ENCODE measurements at places on chromosomes 13 and 19.

DNA sequence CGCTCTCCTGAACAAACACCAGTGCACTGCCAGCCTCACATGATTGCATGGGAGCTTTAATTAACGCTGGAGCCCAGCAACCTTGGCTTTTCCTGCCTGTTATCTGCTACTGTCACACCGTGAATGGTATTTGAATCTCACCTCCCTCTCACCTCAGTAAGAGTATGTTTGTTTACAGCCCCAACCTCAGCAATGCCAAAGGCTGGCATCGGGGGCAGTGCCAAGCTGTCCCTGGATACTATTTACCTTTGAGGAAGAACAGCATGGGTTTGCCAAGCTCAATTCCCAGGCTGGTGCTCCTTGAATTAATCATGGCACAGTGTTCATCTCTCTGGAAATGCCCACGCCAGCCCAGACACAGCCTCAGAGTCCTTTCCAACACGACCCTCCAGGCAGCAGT is 57.2 kb upstream of the SERPINE3 start:
- DNase-seq = no peak

GRCh38 chr13:97191615-97192014 is 30.5 kb upstream of the MBNL2 start:
- DNase-seq = no peak

DNA sequence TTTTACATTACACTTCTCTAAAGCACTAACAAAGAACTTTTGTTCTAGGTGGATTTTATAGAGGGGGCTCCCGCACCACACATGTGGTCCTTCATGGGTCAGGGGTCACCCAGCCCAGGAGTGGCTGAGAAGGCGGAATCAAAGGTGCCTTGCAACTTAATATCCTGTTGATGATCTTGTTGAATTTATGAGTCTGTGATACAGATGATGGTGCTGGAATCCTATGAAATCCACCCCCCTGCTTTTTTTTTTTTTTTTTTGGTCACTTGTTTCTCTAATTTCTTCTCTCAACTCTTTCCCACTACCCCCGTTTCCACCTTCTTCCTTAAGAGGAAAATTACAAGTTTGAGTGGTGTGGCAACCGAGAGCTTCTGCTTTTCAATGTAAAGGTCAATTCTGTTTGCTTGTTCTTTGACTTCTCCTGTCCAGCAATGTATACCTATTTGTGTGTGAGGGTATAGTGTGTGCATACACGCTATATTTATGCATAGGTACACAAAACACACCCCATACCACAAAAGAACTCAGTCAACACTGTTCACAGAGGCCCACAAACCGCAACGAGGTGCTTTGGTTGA is 4.2 kb upstream of the ZIC2 start:
- DNase-seq = no peak

DNA sequence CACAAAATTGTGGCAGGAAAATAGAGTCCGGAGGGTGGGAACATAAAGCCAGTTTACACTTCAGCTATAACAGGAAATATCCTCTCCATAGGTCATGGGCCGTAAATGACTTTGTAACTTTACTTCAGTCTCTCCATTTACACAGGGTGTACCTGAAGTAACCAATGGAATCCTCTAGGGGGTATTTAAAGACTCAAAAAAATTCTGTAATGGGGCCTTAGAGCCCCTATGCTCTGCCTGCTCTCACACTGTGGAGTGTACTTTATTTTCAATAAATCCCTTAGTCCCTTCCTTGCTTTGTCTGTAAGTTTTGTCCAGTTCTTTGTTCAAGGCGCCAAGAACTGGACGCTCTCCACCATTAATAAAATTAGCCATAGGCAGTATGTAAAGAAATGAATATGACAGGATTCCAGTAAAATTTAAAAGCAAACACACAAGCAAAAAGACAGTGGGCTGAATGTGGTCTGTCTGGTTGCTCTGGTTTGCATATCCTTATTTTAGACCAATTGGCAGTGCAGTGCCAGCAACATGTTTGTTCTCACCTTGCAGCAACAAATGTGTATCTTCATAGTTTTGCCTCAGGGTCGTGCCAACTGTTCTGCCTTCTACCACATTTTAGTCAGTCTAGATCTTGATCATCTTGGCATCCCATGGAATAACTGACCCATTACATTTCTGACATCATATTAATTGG is 801.5 kb upstream of the SPRY2 start:
- DNase-seq = no peak
